ENCODE measurements at places on chromosomes 1 and 21. TPM values are rescaled to one million over a fixed set of nuclear protein-coding genes. Genes with fewer than 3 reads are reported as not detected.

The SLC16A1 gene
- total RNA-seq: 2.5 TPM

The VSIG8 gene
- not detected for total RNA-seq

The SLC44A3 gene
- 26.4 TPM for total RNA-seq

The MEAF6 gene
- total RNA-seq: 26.9 TPM

The REN gene
- total RNA-seq: not detected

The HCRTR1 gene
- not detected for total RNA-seq

The CSMD2 gene
- 0.83 TPM for total RNA-seq

The CFAP107 gene
- total RNA-seq: not detected

The CYP4A11 gene
- 1.1 TPM for total RNA-seq

The UBE2G2 gene
- total RNA-seq: 107 TPM

The SLC9C2 gene
- total RNA-seq: not detected

The LRRC71 gene
- not detected for total RNA-seq

The TEDDM1 gene
- total RNA-seq: not detected

The NCMAP gene
- 1.7 TPM for total RNA-seq

The ERVH48-1 gene
- total RNA-seq: not detected

The RIMKLA gene
- total RNA-seq: 1.7 TPM

The AGBL4 gene
- not detected for total RNA-seq

The TOE1 gene
- total RNA-seq: 16.4 TPM

The A3GALT2 gene
- not detected for total RNA-seq

The ADAM30 gene
- not detected for total RNA-seq

The TNFSF18 gene
- total RNA-seq: not detected

The FLG gene
- 0.83 TPM for total RNA-seq

The KIF26B gene
- total RNA-seq: 0.83 TPM

The COL9A2 gene
- 11.6 TPM for total RNA-seq

GRCh38 chr1:6397844-6398441 is 4.4 kb upstream of the ACOT7 start:
- DNase-seq: no peak

DNA sequence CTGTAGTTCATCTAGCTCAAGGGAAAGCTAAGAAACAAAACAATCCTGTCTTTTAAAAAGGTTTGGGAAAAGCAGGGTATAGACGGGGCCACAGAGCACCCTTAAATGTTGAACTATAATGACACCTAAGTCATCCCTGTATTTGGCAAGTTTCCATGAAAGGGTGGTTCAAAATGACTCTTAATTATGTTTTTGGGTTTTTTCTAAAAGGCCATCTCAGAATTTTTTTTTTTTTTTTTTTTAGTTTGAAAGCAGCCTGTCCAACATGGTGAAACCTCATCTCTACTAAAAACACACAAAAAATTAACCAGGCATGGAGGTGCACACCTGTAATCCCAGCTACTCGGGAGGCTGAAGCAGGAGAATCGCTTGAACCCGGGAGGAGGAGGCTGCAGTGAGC is 22.2 kb downstream of the TOMM20 start:
- no peak for DNase-seq

- DNase-seq: no peak
These were observed 140.8 kb downstream of the KAZN start for GRCh38 chr1:14739082-14739832.

- no peak for DNase-seq
These were observed 4.2 kb downstream of the VWA1 start for GRCh38 chr1:1439546-1440261.

- no peak for DNase-seq
These were observed 124.2 kb downstream of the KCNJ6 start for GRCh38 chr21:37792046-37792445.

DNA sequence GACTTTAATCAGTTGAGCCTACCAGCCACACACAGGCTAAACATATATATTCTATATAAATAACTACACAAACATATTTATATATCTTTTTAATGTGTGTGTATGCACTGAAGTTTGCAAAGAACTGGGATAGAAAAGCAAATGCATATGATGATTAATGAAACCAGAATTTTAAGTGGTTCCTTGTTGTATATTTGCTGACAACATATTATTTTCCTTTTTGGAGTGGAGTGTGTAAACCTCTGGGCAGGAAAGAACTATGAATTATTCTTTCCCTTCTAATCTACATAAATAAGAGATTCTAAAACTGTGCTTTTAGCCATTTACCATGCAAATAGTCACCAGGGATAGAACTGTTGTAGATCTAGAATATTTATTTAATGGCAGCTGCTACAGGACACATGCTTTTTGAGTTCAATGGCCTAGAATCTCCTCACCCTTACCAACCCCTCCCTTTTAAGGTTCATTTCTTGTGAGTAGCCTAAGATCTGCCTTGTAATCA is 187.6 kb downstream of the BACH1 start:
- no peak for DNase-seq

DNA sequence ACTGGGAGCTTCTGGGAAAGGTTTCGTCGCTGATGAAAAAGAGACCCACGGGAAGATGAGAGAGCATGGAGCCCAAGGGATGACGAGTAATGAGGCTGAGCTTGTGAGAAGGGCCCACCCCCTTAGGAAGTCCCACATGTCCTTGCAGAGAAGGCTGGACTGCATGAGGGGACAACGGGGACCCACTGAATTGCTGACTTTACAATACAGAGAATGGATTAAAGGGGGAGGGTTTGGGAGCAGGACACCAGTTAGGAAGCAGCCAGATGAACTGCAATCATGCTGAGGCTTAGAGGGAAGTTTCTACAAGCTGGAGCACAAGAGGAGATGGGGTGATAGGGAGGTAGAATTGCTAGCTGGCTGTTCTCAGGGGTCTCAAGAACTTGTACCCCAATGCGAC is 5.5 kb upstream of the TMEM51 start:
- no peak for DNase-seq

GRCh38 chr1:157595356-157595755 is 2.5 kb downstream of the FCRL4 start:
- DNase-seq: no peak

DNA sequence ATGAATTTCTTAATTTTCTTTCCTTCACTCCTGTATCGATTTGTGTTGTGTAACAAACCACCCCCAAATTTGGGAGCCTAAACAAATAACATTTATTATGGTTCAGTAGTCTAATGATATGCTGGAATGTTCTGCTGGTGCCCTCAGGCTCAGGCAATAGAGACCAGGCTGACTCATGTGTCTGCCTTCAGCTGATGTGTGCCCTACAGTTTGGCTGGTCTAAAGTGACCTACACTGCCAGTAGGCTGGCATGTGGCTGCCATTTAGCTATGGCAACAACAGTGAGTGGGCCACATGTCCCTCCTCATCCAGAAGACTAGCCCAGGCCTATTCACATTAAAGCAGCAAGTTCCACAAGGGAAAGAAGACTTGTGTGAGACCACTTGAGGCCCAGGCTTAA is 115.8 kb downstream of the PTPRC start:
- no peak for DNase-seq

DNA sequence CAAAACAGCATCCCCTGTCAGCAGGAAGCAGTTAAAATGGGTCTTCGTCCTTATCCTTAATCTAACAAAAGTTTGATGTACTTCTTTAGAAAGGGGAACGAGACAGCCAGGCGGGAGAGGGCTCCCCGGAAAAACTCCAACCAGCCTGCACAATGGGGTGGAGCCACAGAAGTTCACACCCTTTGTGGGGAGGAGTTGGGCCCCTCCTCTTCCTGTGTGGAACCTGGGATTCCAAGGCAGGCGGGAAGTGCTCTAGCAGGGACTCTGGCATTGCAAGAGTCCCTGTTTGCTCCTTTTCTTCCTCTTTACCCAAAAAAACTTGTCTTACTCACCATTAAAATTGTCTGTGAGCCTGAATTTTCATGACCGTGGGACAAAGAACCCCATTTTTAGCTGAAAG is 47.7 kb downstream of the FCRL5 start:
- DNase-seq: no peak

GRCh38 chr1:147266381-147266780 is 23.9 kb downstream of the CHD1L start:
- no peak for DNase-seq

DNA sequence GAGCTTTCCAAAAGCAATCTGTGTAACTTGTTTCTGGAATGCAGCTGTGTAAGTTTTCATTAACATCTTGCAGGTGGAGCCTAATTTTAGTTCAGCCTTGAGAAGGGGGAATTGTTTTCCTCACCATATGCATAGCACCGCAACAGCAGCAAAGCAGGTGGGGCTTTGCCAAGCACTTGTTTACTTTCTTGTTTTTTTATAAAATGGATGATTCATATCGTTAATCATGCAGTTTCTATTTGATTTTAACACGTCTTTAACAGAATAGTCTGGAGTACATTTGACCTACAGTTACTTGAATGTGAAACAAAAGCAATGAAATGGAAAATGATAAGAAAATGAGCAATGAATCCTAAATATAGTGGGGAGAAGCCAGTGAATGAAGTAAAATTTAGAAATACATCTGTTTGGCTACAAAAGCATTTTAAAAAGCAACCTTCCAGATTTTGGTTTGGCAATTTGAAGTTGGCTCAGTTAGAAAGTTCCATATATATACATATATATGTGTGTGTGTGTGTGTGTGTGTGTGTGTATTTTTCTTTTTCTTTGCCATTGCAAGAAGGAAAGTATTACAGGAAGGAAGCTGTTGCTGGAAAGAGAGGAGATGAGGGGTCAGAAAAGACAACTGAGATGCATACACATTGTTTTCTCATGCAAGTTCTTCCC is 119.0 kb upstream of the ADGRL2 start:
- no peak for DNase-seq

GRCh38 chr1:208300084-208300770 is 56.0 kb upstream of the PLXNA2 start:
- DNase-seq: no peak

DNA sequence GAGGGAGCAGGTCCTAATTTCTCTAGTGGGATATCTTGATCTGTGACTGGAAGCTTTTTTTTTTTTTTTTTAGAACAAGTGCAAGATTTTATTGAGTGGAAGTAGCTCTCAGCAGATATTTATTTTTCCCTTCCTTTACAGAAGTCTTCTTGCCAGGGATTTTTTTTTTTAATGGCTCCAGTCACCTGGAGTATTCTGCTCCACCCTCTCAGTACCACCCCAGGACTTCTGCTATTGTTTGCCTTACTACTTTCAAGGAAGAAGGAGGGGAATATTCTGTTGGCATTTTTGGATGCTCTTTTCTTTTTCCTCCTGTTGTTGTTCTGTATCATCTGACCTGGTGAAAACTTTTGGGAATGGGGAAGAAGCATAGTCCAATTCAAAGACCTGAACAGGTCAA is 23.1 kb upstream of the CYP2J2 start:
- DNase-seq: no peak

- peak; percentile 60 for DNase-seq
These were observed 4.7 kb downstream of the BTBD19 start for GRCh38 chr1:44812822-44813543.

GRCh38 chr1:23936481-23937176 is 23.0 kb upstream of the PNRC2 start:
- no peak for DNase-seq

- DNase-seq: no peak
These were observed 729.4 kb downstream of the MATN1 start for GRCh38 chr1:29993950-29994349.

- no peak for DNase-seq
These were observed 2.9 kb downstream of the KCNJ10 start for GRCh38 chr1:160066829-160067745.

DNA sequence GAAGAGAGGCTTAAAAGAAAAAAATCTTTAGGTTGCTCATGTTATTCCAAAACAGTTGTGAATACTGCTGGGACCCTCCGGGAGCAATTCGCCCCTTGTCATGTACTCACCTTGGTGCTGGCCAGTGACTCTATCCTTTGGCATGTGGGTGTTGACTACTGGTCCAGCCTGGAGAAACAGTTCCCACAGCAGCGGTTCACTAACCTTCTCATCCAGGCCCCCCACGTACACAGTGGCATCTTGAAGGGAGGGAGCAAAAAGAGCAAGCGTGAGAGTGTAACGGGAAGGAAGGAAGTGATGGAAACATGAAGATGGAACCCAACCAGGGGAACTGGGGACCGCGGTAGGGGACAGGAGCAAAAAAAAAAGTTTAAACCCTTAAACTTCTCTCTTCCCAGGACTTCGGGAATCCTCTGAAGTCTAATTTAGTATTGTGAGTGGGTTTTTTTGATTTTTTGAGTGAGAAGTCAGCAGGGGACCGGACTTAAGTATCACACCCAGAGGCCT is 494 bp downstream of the SF3B4 start:
- no peak for DNase-seq

- no peak for DNase-seq
These were observed 13.5 kb upstream of the IKBKE start for GRCh38 chr1:206456577-206457370.

- DNase-seq: no peak
These were observed 316.5 kb upstream of the USP24 start for GRCh38 chr1:55531644-55532043.

DNA sequence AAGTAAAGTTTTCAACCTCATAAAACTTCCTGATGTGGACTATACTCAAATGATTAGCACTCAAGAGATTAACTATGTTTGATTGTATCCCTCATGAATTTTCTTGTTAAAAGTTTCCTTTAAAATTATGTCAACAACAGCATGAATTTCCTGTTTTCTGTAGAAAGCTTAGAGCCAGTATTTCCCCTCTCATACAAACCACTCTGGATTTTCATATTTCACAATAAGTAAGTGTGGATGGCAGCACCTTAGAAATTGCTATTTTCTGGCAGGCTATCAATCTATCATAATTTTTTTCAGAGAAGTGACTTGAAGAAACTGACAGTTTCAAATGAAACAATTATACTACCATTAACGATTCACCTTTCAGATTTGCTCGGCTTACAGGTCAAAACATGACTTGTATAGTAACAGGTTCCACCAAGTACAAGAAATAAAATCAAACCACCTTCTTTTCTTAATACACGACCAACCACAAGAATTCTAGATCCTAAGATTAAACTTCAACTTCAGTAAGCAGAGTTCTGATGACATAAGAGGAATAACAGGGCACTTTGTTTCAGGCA is 20.8 kb downstream of the ELK4 start:
- DNase-seq: no peak

GRCh38 chr1:192986110-192986747 is 72.9 kb downstream of the UCHL5 start:
- no peak for DNase-seq

DNA sequence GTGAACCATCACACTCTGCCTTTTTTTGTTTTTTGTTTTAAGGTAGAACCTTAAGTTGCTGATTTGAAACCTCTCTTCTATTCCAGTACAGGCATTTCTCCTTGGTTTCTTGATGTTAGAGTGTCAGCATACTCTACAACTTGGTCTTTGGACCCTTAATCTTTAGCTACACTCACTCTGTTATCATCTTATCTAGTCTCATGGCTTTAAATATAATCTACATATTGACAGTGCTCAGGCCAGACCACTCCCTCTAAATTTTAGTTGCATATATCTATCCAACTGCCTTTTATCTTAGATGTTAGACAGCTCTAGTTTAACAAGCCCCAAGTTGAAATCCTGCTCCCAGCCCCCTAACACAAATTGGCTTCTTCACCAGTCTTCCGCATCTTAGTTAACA is 22.1 kb downstream of the NME7 start:
- DNase-seq: no peak

DNA sequence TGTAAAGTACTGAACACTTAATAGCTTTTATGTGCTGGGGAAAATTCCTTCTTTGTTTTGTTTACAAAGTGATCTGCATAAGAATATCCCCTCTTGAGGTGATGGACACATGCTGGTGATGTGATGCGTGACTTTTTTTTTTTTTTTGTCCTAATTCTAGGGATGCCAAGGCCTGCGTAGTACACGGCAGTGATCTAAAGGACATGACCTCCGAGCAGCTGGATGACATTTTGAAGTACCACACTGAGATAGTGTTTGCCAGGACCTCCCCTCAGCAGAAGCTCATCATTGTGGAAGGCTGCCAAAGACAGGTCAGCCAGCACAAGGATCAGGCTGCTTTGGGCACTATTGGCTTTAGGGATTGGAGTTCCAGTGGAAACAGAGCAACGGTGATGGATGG is 24.7 kb downstream of the ATP1A1 start:
- no peak for DNase-seq

GRCh38 chr1:21672478-21673276 is 3.5 kb upstream of the RAP1GAP start:
- peak; percentile 40 for DNase-seq

All from Peyer's patch (tissue), 4 donors.